ENCODE measurements at places on chromosomes 7 and 10.

DNA sequence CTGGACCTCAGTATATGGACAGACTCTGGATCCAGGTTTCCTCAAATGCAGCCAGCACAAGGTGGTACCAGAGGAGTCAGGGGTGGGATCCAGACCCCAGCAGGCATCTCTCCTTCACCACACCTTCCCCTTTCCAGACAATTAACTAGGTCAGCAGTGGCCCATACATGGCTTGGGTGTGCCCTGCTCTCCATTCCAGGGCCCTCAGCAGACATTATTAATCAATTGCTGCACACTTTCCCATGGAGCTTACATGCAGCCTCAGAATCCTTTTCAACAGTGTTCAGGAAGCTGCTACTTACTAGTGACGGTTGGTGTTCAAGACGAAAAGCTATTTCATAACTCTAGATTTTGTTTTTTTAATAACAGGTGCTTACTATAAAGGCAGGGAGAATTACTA is 6.0 kb downstream of the COL13A1 start:
- DNase-seq, result no peak

DNA sequence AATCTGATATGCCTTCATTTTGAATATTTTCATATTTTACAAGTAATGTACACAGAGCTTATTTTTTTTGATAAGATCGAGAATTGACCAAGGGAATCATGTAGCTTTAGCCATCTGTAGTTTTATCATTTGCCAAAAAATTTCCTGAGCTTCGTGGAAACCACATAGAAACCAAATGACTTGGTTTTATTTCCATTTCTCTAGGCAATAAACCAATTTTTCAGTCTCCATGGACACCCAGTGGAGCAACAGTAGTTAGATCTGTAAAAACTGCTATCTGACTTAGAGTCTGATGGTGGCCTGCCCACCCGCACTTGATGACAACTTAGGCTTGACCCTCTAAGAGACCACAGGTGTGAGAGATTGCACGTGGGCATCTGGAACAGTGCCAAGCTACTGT is 127.8 kb upstream of the CDK6 start:
- no peak for DNase-seq

- no peak for DNase-seq
Measured at GRCh38 chr7:66164356-66164755, 40.8 kb upstream of the TPST1 start.

DNA sequence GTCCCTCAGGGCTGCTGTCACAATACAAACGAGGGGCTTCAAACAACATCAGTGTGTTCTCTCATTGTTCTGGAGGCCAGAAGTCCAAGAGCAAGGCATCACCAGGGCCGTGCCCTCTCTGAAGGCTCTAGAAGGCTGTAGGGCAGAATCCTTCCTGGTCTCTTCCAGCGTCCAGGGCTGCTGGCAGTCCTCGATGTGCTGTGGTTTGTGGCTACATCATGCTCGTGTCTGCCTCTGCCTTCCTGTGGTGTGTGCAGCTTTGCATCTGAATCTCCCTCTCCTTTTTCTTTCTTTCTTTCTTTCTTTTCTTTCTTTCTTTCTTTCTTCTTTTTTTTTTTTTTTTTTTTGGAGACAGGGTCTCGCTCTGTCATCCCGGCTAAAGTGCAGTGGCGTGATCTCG is 103.5 kb downstream of the INSYN2A start:
- no peak for DNase-seq

DNA sequence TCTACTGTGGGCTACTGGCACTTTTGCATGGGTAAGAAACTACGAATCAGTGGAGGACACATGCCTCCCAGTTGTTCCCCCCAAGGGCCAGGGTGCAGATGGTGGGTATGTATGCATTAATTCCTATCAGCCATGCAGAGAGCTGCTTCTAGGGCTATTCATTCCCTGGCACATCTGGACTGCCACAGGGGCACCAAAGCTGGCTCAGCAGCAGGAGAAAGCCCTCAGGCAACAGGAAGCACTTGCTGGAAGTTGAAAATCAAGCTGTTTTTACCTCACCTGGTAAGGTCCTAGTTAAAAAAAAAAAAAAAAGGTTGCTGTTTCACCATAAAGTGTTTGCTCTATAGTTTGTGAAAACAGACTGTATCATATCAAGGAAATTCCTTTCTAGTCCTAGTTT is 1342.6 kb downstream of the REEP3 start:
- DNase-seq, result no peak

- DNase-seq, result no peak
Measured at GRCh38 chr10:82778908-82779307, 903.9 kb downstream of the NRG3 start.

DNA sequence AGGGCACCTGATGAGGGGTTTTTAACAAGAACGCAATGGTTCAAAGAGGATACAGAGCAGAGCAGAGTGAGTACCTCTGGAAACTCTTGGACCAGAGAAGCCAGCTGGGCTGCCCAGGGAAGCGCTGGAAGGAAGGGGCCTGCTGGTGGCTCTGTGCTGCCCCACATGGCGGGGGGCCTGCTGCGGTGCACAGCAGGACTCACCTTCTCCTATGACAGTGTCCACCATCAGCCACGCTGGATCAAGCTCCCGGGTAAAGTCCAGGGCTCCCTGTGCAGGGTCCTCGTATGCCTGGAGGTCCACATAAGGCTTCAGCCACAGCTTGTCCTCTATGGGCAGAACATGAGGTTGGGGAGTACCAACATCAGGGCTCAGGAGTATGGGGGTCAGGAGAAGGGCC is 12.5 kb downstream of the EPHA1 start:
- DNase-seq, result no peak

DNA sequence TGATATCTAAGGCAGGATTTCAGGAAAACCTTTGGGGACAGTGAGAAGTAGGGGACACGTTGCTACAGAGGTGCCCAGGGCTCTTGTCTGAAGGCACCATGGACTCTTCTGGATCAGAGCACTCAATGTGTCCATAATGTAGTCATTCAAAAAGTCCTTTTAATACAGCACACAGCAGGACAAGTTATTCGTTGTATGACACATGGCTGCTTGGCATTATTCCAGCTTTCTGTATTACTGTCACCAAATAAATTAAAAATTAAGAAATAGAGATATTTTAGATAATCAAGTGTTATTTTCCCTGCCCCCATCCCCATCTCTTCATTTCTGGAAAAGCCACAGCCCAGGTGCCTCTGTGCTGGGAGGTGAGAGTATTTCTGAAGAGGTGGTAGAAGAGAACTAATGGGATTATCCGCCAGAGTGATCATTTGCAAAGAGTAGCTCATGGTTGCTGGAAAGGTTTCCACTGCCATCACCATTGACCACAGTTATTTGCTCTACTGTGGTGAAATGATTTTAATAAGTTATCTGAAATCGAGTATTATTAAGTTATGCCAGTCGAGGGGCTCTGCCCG is 83.0 kb downstream of the CXCL12 start:
- no peak for DNase-seq

- DNase-seq, result no peak
Measured at GRCh38 chr7:29386196-29386765, 177.4 kb upstream of the PRR15 start.

DNA sequence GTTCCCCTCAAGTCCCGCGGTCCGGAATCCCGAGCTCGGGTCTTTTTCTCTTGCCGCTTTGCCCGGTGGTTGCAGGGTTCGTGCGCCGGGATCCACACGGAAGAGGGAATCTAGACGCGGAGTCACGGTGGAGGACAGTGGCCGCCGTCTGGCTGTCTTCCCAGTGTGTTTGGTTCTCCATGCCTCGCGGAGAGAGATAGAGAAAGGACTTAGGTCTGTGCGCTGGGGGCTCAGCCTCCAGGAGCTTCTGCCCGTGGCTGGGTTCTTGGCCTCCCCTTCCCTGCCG is 1.6 kb downstream of the FFAR4 start:
- no peak for DNase-seq

GRCh38 chr10:27857616-27858015 is 112.0 kb upstream of the MKX start:
- no peak for DNase-seq

GRCh38 chr7:28488061-28488791 is 75.9 kb downstream of the CREB5 start:
- no peak for DNase-seq

GRCh38 chr7:1240517-1241257 is 8.0 kb downstream of the UNCX start:
- DNase-seq, result no peak

- DNase-seq, result no peak
Measured at GRCh38 chr7:108102671-108103312, 27.4 kb downstream of the LAMB4 start.

GRCh38 chr7:3805151-3805550 is 504.1 kb downstream of the SDK1 start:
- DNase-seq, result no peak

- no peak for DNase-seq
Measured at GRCh38 chr10:95321554-95322301, 30.9 kb upstream of the PDLIM1 start.

- DNase-seq, result no peak
Measured at GRCh38 chr7:99090771-99091542, 53.0 kb downstream of the SMURF1 start.

GRCh38 chr7:121515229-121515628 is 119.1 kb upstream of the FAM3C start:
- no peak for DNase-seq

DNA sequence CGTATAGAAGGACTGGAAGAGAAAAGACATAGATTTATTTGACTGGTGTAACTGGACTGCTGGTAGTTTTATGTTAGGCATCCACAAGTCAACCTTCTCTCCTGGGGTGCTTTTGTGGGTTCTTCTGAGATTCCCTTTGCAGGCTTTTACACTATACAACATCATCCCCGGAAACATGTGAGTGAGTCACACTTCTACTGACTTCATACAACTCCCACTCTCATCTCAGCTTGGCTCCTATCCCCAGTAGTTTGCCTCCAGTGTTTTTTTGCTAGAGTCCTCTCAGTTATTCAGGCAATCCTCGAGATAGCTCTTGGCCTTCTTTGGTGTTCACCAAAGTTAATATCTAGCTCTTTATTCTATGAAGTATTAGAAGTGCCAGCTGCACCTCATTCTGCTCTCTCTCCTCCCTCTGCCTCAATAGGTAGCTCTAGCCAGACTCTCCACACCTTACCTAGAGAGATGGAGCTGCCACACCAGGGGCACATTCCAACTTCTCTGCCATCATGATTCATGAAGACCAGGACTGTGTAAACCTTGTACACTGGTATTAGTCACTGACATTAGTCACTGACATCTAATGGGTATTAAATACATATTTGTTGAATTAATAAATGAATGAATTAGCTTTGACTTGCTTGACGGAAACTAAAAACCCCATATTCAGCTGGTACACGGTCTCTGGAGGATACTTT is 281.9 kb downstream of the PPP1R3A start:
- DNase-seq, result no peak

DNA sequence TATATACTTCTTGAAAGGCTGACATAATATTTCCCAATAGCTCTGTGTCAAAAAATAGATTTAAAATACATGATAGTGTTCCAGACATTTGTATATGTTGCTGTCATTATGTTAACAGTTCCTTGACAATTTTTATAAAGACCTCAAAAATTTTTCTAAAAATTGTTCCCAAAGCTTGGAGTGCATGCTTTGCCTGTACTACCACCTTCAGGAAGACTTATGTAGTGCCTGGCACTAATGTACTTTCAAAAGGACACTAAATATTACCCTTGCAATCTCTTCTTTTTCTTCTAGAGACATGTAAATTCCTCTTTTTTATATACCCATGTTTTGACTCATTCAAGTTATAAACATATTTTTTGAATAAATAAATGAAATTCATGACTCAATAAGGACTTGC is 48.0 kb upstream of the SP8 start:
- no peak for DNase-seq

DNA sequence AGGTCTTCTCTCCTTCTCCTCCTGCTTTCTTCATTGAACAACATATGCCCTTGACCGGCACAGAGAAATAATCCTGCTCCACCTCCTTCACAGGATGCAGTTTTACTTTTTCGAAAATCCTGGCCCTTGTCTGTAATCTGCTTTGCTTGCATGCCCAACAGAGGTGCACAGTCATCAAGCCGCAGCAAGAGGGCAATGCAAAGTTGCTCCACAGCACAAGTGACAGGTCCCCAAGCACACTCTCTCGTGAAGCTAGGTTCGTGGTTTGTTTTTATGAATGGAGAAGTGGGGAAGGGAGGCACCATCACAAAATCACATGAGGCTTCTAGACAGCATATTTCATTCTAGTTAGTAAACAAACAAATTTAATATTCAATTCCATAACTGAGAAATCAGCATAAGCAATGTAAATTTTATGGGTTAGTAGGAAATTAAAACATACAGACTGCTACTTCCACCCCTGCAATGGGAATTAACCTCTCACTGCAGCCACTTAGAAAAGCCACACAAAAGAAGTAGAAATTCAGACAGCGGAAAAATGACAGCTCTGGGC is 178.8 kb downstream of the TPK1 start:
- no peak for DNase-seq

DNA sequence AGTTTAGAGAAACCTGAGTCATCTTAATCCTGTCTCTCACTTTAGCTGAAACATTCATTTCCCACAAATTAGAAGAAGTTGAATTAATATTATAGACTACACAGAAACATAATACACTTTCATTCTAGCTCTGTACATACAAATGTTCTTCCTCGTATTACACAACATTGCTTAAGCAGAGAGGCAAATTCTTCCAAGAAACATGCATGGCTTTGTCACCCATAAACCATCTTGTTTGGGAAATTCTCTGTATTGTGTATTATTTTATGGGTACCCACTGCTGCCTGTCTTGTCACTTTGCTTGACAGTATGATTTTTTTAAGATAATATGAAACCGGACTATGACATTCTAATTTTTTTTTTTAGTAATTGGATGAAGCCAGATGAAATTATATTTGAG is 104.0 kb downstream of the SRI start:
- no peak for DNase-seq

DNA sequence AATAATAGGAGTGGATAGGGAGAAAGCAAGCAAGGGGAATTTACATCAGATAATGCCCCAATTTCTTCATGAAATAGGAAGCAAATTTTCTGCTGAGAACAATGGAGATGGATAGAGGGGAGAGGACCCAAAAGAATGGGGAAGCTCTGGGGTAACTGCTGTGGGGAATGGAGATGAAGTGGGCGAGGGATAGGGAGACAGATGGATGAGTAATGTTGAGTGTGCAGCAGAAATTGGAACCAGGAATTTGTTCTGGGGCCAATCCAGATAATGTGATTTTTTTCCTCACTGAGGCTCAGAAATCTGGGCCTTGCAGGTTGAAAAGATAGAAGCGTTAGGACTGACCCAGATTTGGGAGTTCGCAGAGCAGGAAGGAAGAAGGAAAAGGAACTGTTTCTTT is 24.5 kb upstream of the MRC1 start:
- no peak for DNase-seq

- DNase-seq, result no peak
Measured at GRCh38 chr7:152664636-152665035, 11.3 kb downstream of the XRCC2 start.

GRCh38 chr10:131166486-131166885 is 145.0 kb downstream of the TCERG1L start:
- no peak for DNase-seq

- no peak for DNase-seq
Measured at GRCh38 chr7:90701021-90701420, 104.9 kb downstream of the CDK14 start.

- DNase-seq, result no peak
Measured at GRCh38 chr7:132547821-132548220, 28.4 kb downstream of the PLXNA4 start.

All from stimulated activated CD8-positive, alpha-beta memory T cell treated with anti-CD3 and anti-CD28 coated beads, Interleukin-7, amount 100 ng/mL, for 1 hour (primary cell).